ENCODE measurements at places on chromosomes 13 and 19.

DNA sequence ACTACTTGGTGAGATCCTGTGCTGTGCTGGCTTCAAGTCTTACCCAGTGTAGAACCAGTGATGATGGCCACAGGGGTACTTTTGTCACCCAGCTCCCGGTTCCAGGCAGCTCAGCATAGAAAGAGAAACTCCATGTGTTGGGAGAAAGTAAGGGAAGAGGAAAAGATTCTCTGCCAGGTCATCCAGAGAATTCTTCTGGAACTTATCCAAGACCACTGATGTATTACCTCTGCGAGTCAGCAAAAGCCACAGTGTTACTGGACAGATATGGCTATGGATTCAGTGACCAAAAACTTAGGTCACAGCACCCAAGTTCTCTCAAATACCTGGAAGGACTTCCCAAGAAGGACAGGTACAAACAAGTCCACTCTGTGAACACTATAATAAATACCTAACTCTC is 399.5 kb upstream of the MIR17HG start:
- no peak for DNase-seq

- no peak for DNase-seq
Observed at GRCh38 chr19:4711211-4711610, 12.4 kb downstream of the DPP9 start.

DNA sequence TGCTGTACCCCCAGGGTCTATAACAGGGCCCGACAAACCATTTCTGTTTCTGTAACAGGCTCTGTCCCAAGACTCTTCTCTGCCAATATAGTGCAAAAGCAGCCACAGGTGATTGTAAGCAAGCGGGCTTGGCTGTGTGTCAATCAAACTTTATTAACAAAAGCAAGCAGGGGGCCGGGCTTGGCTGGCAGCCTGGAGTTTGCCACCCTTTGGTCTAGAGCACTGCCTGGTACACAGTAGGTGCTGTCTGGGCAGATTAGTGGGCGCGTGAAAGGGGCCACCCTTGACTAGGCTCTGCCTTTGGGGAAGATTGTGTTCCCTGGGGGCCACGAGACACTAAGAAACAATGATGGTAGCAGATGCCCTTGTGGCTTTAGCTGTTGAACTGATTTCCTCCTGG is 27.4 kb downstream of the CCL25 start:
- no peak for DNase-seq

GRCh38 chr13:48876289-48876688 is 99.4 kb upstream of the FNDC3A start:
- DNase-seq: no peak

GRCh38 chr13:23212671-23213070 is 31.9 kb downstream of the SGCG start:
- DNase-seq: no peak

- DNase-seq: no peak
Observed at GRCh38 chr13:39244561-39245230, 206.4 kb downstream of the NHLRC3 start.

- no peak for DNase-seq
Observed at GRCh38 chr13:28423010-28423409, 71.9 kb downstream of the FLT1 start.

DNA sequence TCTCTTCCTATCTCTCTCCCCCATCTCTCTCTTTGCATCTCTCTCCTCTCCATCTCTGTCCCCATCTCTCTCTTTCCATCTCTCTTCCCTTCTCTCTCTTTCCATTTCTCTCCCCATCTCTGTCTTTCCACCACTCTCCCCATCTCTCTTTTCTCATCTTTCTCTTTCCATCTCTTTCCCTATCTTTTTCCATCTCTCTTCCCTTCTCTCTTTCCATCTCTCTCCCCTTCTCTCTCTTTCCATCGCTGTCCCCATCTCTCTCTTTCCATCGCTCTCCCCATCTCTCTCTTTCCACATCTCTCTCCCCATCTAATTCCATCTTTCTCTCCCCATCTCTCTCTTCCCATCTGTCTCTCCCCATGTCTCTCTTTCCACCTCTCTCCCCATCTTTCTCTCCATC is 24.5 kb downstream of the ADGRE3 start:
- no peak for DNase-seq
